ENCODE measurements at places on chromosomes 5 and 9.

- no peak for DNase-seq
Observed at GRCh38 chr9:126156898-126157297, 169.7 kb upstream of the MVB12B start.

GRCh38 chr9:100700689-100701318 lies 122.9 kb downstream of the CAVIN4 start:
- peak; percentile 66 for DNase-seq

DNA sequence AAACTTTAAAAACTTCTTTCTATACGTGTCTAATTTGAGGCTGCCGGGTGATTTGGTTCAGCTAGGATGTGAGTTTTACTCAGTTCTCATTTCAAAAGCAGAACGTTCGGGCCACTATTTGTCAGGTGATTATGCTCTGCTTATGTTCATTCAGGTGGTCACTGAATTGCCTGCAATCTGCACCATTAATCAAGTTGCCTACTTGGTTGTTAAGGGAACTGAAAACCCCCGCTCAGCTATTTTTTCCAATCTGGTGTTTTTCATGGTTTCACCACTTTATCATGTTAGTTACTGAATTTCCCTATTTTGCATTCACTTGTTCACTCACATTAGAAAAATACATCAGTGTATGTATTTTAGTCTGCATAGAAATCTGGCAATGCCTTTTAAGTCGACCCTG lies 523.0 kb downstream of the CSNK1G3 start:
- peak; percentile 58 for DNase-seq

DNA sequence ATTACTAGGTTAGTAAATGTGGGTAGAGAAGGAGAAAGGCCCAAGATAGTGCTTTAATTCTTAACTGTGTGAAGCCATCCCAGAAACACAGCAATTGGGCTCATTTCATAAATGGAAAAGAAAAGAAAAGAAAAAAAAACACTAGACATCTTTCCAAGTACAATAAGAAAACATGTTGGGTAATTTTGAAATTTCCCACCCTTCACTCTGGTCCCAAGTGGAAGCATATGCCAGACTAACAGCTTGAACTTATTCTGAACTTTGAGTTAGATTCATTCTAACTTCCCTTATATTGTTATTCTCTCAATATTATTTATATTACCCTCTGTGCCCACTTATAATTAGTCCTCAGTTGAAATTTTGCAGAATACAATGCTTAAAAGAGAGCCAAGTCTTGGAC lies 113.4 kb upstream of the GHR start:
- DNase-seq = no peak

DNA sequence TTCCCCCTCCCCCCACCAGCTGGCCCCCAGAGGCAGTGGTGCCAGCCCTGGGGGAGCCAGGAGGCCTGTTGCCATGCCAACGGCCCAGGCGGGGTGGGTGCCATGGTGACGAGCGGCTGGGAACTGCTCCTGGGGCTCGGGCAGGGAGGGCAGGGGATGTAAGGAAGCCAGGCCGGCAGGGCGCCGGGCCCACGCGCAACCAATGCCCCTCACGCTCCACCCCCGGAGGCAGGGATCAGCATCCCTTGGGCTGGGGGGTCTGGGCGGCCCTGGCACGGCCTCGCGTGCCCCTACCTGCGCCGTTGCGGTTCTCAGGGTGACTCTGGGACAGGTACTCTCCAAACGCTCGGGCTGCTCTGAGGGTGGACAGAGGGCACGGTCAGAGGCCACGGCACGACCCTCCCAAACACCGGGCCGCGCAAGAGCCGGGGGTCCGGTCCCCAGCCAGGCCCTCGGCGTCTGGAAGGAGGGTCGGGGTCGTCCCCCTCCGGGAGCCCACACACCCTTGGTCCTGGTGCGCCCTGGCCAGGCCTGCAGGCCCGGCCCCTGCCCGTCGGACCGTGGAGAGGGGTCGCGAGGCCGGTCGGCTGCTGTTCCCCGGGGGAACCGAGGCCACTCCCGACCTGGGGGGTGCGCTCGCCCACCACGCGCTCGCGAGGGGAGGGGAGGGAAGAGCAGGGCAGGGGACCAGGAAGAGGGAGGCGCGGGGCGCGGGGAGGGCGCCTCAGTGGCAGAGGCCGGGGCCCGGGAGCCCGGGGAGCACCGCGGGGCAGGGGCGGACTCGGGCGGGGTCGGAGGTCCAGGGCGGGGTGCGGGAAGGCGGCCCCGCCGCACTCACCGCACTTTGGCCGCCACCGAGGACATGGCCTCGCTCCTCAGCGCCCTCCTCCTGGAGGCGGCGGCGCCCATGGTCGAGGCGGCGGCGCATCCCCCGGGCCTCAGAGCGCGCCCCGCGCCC lies 661 bp downstream of the NSMF start:
- peak; percentile 86 for DNase-seq

DNA sequence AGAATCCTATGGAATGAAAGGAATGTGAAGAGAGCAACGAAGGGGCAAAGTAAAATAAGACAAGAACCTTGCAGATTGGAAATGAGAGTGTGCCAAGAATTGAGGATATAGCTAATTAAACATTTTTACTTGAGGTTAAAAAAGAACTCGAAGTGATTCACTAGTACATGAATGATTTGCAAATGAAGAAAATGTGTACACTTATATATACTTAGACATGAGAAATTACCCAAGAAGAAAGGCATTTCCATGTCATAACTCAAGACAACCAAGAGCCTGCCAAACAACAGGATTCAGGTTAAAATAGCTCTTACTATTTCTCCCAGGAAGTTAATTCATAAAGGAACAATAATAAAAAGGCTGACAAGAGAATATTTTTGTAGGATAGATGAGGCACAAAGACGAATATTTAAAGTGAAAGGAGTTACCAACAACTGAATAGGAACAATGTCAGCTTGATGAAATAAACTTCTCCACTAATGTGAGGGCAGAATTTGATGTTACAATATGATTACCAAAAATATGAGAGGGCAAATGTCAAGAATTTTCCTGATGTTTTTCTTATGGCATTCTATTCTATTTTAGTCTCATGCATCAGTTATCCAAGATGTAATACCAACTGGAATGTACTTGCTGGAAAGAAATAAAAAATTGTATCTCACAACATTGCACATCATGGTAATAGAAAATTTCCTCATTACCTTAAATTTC lies 18.9 kb upstream of the NPR3 start:
- DNase-seq = no peak

GRCh38 chr5:14557791-14558415 lies 23.7 kb upstream of the OTULINL start:
- DNase-seq = peak; percentile 57

DNA sequence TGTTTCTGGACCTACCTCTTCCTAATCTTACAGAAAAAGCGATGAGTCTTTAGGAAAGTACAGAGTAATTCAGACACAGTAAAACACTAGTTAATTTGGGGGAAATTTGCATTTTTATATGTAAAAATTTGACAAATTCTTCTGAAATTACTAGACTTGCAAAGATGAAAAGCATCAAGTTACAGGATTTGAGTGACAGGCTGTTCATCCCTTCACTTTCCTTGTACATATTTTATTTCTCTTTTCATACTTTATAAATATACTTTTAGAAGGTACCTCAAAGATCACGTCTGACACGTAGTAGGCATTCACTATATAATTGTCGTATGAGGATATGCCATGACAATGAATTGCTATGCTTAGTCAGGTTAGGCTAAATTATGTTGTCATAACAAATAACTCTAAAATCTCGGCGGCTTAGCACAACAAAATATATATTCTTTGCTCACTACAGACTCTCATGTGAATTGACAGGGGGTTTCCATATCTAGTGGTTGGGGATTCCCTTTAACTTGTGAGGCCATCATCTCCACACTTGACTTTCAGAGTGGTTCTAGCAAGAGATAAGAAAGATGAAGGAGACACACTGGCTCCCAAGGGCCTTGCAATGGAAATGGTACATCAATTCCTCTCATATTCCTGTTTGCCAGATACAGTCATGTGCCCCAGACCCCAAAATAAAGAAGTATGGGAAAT lies 154.1 kb upstream of the TUT7 start:
- DNase-seq = no peak

DNA sequence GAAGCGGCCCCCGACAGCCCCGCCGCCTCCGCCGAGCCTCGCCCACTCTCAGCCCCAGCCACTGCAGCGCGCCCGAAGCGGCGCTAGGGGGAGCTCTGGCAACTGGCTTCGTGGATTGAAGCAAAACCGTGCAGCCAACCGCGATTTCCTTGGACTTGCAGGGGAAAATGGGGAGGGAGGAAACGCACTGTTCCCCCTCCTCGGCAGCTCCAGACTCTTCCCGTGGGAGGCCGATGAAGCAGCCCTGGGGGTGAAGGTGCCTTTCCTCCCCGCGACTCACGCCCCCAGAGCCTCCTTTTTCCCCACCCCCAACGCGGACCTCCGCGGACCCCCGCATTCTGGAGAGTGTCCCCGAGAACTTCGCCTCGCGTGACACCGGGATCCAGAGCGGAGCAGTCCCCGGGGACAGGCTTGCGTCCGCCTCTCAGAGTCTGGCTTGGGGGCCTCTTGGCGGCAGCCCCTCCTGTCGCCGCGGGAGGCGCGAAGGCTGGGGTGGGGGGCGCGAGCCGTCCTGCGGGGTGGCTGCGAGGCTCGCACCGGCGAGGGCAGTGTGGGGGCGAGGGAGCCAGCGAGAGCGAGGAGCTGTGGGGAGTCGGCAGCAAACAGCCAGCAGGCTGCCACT lies 3.8 kb downstream of the IER5L start:
- peak; percentile 93 for DNase-seq

GRCh38 chr9:83930881-83931280 lies 9.6 kb upstream of the KIF27 start:
- DNase-seq = no peak

DNA sequence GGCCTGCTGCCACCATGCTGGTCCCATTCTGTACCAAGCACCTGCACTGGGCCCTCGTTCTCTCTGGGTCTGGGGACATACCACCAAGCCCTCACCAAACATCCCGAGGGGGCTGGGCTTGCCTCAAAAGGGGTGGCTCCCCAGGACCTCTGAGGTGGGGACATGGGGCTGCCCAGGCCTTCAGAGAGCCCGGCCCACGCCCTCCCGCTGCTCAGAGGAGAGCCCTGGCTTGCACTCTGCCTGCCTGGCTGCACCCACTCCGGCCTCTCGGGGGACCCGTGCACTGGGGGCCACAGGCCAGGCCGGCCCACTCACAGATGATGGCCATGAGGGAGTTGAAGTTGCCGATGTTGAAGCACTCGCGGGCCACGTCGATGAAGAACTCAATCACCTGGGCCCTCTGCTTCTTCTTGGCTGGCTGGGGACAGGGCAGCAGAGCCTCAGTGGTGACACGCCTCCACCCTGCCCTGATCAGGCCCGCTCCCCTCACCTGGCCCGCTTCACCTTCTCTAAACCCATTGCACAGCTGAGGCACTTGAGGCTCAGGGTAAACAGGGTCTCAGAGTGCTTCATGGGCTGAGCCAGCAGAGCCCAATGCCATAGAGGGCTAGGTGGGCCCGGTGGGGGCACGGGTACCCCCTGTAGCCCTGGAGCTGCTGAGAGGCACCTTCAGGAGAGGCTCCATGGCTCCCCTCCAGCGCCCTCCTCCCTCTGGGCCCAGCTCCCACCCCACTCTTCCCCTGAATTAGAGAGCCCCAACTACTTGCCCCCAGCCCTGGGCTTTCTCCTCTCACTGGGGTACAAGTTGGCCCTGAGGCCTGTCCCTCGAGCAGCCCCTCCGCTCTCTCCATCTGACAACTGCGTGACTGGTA lies 47.7 kb upstream of the RNF130 start:
- no peak for DNase-seq

GRCh38 chr9:134981829-134982228 lies 64.1 kb upstream of the FCN1 start:
- no peak for DNase-seq

GRCh38 chr5:126888175-126888574 lies 111.2 kb downstream of the LMNB1 start:
- DNase-seq = peak; percentile 92

DNA sequence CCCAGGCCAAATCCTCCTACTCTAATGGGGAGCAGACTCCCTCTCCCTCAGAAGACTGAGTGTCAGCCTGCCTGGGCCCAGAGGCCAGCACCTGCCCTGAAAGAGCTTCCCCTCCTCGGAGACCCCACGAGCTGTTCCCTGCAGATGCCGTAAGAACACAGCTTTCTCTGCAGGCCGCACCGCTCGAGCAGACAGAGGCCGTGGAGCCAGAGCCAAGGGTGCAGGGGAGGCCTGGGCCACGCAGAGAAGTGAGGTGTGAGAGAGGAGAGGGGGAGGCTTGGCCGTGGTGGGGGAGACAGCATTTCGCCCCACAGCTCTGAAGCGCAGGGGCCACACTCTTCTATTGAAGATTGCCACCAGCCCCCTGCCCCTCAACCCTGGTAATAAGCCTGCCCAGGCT lies 62.8 kb upstream of the GARNL3 start:
- DNase-seq = no peak

GRCh38 chr9:36995927-36996705 lies 38.0 kb downstream of the PAX5 start:
- DNase-seq = peak; percentile 81

DNA sequence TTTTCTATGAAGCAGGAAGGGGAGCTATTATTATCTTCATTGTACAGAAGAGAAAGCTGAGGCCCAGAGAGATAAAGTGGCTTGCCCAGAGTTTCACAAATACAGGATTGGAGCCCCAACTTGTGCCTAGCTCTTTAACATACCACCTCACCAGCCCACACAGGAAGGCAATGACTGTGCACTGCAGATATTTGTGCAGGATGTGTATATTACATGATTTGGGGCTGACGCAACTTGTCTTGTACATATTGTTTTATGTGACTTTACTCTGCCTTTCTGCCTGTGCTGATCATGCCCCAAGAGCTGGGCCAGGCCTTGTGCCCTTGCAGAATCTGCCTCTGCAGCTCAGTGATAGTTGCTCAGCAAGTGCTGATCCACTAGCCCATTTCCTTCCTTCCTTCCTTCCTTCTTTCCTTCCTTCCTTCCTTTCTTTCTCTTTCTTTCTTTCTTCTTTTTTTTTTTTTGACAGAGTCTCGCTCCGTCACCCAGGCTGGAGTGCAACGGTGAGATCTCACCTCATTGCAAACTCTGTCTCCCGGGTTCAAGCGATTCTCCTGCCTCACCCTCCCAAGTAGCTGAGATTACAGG lies 106.6 kb upstream of the TBCA start:
- no peak for DNase-seq

GRCh38 chr5:37565062-37565670 lies 186.0 kb downstream of the WDR70 start:
- DNase-seq = no peak

DNA sequence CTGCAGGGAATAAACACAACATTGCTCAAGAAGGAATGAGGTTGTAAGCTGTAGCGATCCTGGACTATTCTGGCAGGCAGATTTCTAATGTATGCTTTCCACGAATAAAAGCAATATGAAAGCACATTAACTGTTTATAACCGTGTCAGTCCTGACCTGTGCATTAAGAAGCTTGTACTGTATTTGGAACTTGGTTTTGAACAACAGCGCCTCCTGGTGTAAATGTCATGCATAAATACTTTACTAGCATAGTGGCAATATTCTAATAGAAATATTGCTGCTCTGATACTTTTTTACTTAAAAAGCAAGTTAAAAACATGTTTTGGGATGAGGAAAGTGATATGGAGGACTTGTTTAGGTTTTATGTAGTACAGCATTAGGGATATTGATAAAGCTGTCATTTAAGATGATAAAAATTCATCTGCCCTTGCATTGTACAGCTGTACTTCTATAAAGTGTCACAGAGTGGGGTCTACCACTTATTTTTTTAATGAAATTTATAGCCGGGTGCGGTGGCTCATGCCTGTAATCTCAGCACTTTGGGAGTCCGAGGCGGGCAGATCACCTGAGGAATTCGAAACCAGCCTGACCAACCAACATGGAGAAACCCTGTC lies 70.7 kb upstream of the GNE start:
- peak; percentile 81 for DNase-seq
